ENCODE measurements at places on chromosomes 1 and 21.

GRCh38 chr1:79052829-79053449 is 46.4 kb upstream of the ADGRL4 start:
- DNase-seq, result no peak

- DNase-seq, result no peak
Observed at GRCh38 chr21:36601362-36601761, 97.6 kb upstream of the SIM2 start.

DNA sequence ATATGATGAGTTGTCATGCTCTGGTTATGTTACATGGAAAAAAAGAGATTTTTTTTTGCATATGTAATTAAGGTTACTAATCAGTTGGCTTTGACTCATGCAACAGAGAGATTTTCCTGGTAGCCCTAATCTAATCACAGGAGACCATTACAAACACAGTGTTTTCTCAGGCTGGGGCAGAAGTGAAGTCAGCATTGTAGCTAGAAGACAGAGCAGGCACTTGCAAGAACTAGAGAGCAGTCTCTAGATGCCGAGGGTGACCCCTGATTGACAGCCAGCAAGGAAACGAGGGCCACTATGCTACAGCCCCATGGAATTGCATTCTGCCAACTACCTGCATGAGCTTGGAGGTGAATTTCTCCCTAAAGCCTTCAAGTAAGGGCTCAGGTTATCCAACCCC is 151.3 kb downstream of the RUNX1 start:
- DNase-seq, result no peak

DNA sequence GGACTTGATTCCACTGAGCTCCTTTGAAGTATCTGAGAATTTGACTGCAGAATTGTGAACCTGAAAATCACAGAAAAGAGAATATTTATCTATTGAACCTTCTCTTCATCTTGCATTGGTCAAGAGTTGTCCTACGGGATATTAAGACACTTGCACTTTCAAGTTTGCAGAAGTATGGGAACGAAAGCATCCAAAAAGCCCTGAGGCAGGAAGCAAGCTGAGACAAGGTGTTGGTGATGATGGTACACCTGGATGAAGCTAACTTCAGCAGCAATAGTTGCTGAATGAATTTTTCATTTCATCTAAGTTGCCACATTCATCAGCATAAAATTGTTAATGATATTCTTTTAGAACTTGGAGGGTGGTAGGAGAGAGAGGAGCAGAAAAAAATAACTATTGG is 686.6 kb upstream of the ADAMTS5 start:
- DNase-seq, result no peak

DNA sequence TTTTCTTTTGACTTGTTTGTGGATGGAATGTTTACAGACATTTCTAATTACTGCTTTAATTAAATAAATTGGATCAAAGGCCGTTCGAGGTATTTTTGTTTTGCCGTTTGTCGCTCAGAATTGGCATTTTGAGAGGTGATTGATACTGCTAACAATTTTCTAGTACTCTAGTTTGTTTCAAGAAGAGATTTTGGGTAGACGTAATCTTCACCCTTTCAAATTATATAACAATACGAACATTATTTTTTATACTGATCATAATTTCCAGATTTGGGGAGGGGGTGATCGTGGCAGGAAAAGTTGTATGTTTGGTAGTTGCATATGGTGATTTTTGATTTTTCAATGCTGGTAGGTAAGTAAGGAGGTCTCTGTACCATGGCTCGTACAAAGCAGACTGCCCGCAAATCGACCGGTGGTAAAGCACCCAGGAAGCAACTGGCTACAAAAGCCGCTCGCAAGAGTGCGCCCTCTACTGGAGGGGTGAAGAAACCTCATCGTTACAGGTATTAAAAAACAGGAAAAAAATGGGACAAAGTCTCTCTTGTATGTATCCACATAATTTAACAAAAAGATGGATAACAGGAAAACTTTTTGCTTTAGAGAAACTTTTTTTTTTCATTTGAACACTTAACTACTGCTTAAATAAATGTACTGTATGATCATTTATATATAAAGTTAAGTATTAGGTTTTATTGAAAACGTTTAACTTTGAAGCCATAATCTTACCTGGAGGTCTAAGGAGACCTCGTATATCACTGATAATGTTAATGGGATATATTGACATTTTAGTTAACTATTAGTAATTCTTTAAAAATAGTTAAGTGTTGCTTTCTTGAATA is 1.7 kb downstream of the H3-3A start:
- peak; percentile 18 for DNase-seq

DNA sequence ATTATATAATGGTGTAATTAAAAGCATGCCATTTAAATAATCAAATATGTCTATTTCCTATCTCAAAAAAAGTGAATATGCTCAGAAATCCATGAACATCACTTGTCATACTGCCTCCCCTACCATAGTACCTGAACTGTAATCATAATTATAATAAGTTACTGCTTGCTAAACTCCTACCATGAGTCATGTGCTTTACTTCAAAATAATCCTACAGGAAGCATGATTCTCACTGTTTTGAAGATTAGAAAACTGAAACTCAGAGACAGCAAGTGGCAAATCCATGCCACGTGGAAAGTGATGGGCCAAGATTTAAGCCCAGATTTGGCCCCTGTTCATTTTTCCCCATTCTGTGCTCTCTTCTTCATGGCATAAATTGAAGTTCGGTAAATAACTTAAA is 5.2 kb downstream of the LRRC7 start:
- DNase-seq, result no peak

- DNase-seq, result no peak
Observed at GRCh38 chr1:109193653-109194590, 19.8 kb upstream of the SARS1 start.

DNA sequence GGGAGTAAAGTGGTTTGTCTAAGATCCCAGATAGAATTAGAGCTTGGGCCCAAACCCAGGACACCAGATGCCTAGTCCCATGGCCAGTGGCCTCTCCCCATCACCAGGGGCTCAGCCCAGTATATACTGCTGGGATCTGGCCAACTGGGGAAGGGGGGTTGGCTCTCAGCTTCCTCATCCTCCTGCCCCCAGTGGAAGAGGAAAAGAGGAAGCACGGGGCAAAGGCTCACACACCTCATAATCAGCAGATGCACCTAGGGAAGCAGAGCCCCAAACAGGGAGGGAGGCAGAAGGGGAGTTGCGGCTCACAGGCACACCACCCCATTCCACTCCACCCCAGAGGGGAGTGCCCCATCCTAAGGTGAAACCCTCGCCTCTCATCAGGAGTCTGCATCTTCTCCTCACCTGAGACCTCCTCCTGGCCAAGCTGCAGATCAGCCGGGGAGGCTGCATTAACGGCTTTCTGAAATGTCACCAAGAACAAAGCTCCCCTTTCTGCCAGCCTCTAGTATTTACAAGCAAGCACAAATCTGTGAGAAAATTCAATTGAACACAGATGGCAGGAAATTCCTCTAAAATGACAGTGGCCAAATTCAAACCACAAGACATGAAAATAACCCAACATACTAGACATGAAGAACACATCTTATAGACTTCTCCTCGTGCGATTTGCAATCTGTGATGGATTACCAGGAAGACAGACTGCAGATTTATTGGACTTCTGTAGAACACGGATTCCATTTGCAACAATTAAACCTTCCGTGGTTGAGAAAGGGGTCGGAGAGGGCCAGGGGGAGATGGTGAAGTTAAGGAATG is 82.8 kb downstream of the GLIS1 start:
- DNase-seq, result no peak

- no peak for DNase-seq
Observed at GRCh38 chr1:169511316-169512005, 25.7 kb upstream of the SLC19A2 start.

- DNase-seq, result no peak
Observed at GRCh38 chr1:31153423-31153822, 86.3 kb downstream of the NKAIN1 start.

- DNase-seq, result no peak
Observed at GRCh38 chr1:41368366-41368765, 7.1 kb downstream of the FOXO6 start.

DNA sequence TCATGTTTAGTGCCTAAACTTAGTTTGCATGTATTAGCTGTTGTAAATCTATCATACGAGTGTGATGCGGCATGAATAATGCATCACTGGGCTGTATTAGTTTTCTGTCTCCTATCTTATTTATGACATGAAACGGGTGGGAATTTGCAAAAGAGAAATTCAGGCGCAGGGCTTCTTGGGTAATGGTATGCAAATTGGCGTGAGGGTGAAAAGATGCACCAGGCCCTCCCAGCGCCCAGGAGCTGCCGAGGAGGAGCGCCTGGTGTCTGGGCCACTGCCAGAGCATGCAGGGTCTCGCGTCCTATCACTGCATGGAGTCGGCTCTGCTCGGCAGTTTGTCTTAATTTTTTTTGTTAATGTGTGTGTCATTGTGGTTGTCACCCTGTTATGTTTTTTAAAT is 82.9 kb upstream of the ACTL8 start:
- no peak for DNase-seq

- DNase-seq, result no peak
Observed at GRCh38 chr1:22398656-22399420, 52.8 kb upstream of the ZBTB40 start.

GRCh38 chr1:36595921-36596320 is 113.2 kb upstream of the CSF3R start:
- DNase-seq, result no peak

- peak; percentile 40 for DNase-seq
Observed at GRCh38 chr1:84103197-84103992, 40.7 kb upstream of the PRKACB start.

GRCh38 chr1:161131523-161132409 is 701 bp downstream of the DEDD start:
- no peak for DNase-seq

GRCh38 chr1:13714851-13715250 is 14.9 kb downstream of the PRDM2 start:
- DNase-seq, result no peak

DNA sequence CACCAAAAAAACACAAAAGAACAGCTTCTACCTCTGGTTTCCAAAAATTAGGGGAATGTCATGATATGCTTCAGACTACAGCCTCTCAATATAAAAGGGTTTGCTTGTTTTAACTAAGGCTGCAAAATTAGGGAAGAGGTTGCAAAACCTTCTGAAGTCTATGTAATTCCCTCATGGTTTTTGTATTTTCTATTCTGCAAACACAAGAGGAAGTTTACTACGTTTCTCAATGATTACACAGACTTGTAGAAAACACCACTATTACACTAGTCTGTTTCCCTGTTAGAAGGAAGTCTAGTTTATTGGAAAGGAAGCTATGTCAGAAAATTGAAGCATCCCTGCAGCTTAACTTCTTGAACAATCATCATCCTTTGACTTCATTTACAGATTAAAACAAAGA is 229.7 kb upstream of the FMN2 start:
- DNase-seq, result no peak

DNA sequence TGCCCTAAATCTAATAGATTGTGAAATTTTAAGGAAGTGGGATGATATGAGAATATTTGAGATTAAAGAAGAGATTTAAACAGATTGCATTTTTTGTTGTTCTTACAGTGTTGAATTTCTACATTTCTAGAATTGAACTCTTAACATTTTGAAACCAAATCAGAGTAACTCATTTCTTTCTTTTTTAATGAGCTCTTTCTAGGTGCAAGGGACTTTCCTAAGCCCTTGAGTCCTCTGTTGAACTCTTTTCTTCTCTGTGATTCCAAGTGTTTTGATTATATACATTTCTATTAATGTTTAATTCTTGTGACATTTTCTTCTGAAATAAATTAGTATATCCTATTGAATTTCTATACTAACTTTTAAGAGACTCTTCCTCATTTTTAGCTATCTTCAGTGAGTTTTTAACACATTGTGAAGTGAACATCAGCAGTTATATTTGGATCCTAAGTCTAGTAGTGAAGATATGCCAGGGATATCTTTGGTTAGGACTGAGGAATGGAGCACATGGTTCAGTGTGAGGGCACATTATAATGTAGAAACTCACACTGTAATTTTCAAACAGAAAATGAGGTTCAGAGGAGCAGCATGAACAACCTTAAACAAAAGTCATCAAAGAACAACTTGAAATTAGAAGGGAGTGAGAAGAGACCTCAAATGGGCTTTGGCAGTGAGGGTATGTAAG is 53.1 kb downstream of the ATG4C start:
- DNase-seq, result no peak

DNA sequence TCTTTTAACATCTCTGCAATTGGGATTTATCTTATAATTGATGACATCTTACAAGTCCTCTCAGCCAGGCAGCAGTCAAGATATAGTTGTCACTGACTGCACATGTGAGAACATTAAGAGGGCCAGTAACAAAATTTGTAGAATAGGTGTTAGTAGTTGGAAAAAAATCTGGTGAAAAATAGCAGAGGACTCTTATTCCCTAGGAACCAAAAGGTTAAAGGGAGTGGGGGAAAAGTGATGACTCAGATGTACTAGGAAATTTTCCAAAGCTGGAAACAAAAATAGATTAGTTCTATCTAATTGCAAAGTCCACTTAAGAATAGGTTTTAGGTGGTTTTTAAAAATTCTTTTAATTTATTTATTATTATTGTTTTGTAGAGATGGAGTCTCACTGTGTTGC is 3.6 kb downstream of the NUP210L start:
- no peak for DNase-seq

Data from GF-D8 (cell line).